ENCODE measurements at places on chromosomes 2 and 18.
A peak's percentile ranks its signal among the peaks of the same experiment; 100 is the strongest.

- H3K27ac ChIP-seq: peak overlapping the region; percentile 22
- DNase-seq: peak; percentile 64
- peaks cover 36% of the 10 kb centered on the region for H3K4me1 ChIP-seq
Measured at GRCh38 chr2:42931818-42932195, 139.4 kb upstream of the HAAO start.

DNA sequence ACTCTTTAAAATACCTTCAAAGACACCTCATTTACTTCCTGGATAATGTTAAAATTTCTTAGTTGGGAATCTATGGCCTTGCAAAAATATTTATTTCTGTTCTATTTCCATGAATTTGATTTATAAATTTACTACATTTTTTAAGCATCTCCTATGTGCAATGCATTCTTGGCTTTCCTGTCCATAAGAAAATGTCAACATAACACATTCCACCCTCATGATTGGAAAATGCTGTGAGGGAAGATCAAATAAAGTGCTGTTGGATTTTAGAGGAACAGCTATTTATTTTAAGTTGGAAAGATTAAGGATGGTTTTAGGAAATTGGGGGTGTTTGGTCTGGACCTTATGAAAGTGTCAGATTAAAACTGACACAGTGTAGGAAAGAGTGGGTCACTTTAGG is 45.4 kb upstream of the MC4R start:
- H3K4me1 ChIP-seq: no peaks in the 10 kb centered on the region
- H3K4me3 ChIP-seq: no peak overlapping the region
- H3K27ac ChIP-seq: no peak overlapping the region
- DNase-seq: no peak

GRCh38 chr2:208250388-208250787 is 4.5 kb downstream of the IDH1 start:
- no peak overlapping the region for H3K27ac ChIP-seq
- peaks cover 42% of the 10 kb centered on the region for H3K36me3 ChIP-seq
- no peak overlapping the region for H3K4me3 ChIP-seq
- DNase-seq: no peak
- no peaks in the 10 kb centered on the region for H3K27me3 ChIP-seq
- H3K4me1 ChIP-seq: peaks cover 6% of the 10 kb centered on the region

GRCh38 chr2:70258532-70258875 is 567 bp downstream of the PCYOX1 start:
- no peaks in the 10 kb centered on the region for H3K27me3 ChIP-seq
- no peak for DNase-seq
- H3K36me3 ChIP-seq: peaks cover 4% of the 10 kb centered on the region
- no peak overlapping the region for H3K27ac ChIP-seq

GRCh38 chr2:212027681-212028628 is 510.6 kb downstream of the ERBB4 start:
- no peaks in the 10 kb centered on the region for H3K27me3 ChIP-seq
- no peak overlapping the region for H3K27ac ChIP-seq
- DNase-seq: no peak
- H3K4me1 ChIP-seq: peaks cover 16% of the 10 kb centered on the region

- no peaks in the 10 kb centered on the region for H3K27me3 ChIP-seq
- H3K27ac ChIP-seq: no peak overlapping the region
- DNase-seq: no peak
- H3K4me1 ChIP-seq: no peaks in the 10 kb centered on the region
Measured at GRCh38 chr2:18124116-18124835, 245.8 kb downstream of the KCNS3 start.

DNA sequence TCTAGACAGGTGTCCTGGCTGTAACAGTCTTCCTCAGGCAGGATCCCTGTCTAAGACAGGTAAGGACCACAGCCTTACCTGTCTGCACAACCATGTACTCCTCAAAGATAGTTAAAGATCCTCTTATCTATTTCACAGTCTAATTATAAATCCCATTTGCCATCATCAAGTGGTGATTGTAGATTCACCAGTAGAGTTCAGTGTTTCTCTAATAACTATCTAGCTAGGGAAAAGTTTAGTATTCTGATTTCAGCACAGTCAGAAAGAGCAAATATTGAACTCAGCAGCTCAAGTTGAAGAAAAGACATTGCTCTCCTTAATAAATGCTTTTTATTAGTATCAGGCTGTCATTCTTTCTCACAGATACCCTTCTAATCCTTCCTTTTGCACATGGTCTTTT is 1305.5 kb upstream of the NXPH2 start:
- H3K4me1 ChIP-seq: no peaks in the 10 kb centered on the region
- no peak overlapping the region for H3K4me3 ChIP-seq
- DNase-seq: no peak
- no peak overlapping the region for H3K27ac ChIP-seq
- no peaks in the 10 kb centered on the region for H3K27me3 ChIP-seq

Measured in astrocyte (in vitro differentiated cells and primary cell).